Breast epithelium (tissue), 4 donors: ENCODE measurements at places on chromosomes 13 and 19. TPM values are rescaled to one million over a fixed set of nuclear protein-coding genes. Genes with fewer than 3 reads are reported as not detected.
A peak's percentile ranks its signal among the peaks of the same experiment; 100 is the strongest.

DNA sequence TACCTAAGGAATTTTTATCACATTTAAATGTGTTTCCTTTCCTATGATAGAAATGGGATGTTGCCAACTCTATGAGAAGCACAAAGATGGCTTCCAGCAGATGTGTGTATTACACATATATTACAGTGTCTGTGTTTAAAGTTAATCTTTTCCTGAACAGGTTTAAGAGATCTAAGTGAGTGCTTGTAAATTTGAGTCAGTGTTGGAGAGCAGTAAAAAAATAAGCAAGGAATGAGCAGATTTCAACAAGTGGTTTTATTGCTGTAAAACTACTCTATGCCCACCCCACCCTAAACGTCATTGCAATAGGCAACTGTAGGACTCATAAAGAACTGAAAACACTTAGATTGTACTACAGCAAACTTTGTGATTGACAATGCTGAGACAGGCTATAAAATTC is 248.7 kb downstream of the KLF5 start:
- no peaks in the 10 kb centered on the region for H3K27me3 ChIP-seq
- no peak for DNase-seq
- H3K4me3 ChIP-seq, result no peak overlapping the region

GRCh38 chr13:102460806-102461205 is 59.0 kb upstream of the FGF14 start:
- H3K4me3 ChIP-seq, result no peak overlapping the region
- no peaks in the 10 kb centered on the region for H3K4me1 ChIP-seq
- DNase-seq, result no peak
- no peak overlapping the region for H3K27ac ChIP-seq
- H3K27me3 ChIP-seq, result no peaks in the 10 kb centered on the region

DNA sequence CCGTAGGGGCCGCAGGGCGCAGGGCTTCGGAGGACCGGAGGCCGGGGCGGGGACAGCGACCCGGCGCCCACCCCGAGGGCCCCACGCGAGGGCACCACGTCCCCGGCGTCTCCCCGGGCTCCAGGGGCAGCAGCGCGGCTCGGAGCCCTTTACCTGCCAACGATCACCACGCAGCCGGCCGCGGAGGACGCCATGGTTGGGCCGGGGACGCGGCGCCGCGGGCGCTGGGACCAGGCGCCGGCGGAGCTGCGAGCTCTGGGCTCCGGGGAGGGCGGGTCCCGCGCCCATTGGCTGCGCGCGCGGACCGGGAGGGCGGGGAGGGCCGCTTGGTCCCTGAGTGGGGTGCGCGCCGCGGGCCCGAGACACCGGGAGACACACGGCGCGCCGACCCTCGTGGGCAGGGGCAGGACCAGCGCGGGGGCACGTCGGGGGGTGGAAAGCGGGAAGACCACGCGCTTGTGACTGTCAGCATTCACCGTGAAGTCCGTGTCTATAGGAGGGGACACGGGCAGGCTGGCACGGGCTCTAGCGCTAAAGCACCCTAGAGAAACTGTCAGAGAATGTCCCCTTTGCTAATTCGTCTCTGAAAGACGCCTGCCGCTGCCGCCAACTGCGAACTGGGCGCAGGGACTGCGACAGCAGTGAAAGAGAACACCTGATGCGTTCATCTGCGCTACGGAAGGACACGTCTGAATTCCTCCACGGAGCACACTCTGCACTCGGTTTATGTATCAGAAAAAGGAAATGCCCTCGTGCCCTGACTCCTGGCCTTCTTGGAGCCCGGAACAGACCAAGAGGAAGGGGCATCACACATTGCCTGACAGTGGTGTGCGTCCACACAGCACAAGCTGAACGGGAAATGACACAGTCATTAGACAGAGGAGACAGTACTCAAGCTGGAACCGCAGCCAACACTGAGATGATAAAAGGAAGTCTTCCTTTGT is at the start of gene CRYL1:
Gene CRYL1 (minus strand): TSS at position 257 of the 944 bp plus-strand sequence. CDS start 63 bp downstream, at position 194.
- peak within 1 kb of the TSS; percentile 79 for H3K27ac ChIP-seq
- no peaks in the 10 kb centered on the region for H3K27me3 ChIP-seq
- H3K36me3 ChIP-seq, result no peaks in the 10 kb centered on the region
- H3K4me3 ChIP-seq, result peak within 1 kb of the TSS; percentile 84

DNA sequence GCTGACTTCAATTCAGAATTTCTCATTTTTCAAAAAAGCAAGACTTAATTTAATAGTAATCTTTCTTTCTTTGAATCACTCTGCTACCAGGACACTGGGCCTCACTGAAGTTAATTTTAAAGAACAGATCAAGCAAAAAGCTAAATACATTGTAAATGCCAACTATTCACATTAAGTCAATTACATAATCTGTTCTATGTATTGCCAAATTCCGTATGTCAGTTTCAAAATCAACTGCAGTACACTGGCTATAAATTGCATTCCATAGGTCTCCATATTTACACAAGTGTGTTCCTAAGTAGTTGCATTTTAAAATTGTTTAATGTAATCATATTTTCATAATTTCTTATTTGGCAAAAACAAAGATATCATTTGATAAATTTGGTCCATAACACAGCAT is 10.1 kb downstream of the FOXO1 start:
- H3K36me3 ChIP-seq, result no peaks in the 10 kb centered on the region
- DNase-seq, result no peak
- no peaks in the 10 kb centered on the region for H3K4me1 ChIP-seq

Gene CD37
- total RNA-seq, result 15.4 TPM

Gene SLAIN1
- 15.1 TPM for total RNA-seq

DNA sequence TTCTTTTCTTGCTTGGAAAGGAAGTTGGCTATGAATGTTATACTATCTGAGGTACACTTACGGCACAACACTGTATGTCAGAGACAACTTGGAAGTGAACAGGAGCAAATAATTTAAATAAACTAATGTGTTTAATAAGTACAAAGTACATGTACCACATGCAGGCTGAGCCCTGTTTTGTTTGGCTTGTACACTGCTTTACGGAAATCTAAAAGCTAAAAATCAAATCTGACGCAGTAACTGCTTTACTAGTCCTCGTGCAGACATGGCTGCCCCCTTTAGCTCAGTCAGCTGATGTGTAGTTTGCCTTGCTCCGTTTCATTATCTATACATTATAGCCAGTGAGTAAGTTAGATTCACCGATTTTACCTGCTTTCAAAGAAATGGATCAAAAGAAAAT is 36.5 kb downstream of the TDRD3 start:
- DNase-seq, result no peak
- H3K27me3 ChIP-seq, result no peaks in the 10 kb centered on the region
